OCI-M1 (cell line): ENCODE measurements at places on chromosomes 5 and 9.

DNA sequence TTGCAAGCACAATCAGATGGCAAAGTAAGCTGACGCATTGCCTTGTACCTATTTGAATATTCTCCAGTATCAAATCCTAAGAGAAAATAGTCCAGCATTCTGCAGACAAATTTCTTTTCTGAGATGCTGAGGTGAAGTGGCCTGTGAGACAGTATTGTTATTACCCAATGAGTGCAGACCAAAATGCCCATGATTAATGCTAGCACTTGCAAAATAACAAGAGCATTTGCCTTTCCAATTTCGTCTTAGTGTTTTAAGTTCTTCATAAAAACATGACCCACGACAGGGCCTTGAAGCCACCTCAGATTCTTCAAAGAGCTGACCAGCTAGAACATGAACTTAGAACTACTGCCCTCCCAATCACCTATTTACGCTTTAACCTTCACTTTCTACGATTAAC, 2.6 kb upstream of the IQGAP2 start:
- DNase-seq = no peak

GRCh38 chr9:115341426-115341825, 223.5 kb upstream of the TNC start:
- DNase-seq = no peak

GRCh38 chr5:59287361-59287760, 606.2 kb downstream of the PDE4D start:
- no peak for DNase-seq

GRCh38 chr9:104875897-104876296, 52.1 kb downstream of the ABCA1 start:
- no peak for DNase-seq

DNA sequence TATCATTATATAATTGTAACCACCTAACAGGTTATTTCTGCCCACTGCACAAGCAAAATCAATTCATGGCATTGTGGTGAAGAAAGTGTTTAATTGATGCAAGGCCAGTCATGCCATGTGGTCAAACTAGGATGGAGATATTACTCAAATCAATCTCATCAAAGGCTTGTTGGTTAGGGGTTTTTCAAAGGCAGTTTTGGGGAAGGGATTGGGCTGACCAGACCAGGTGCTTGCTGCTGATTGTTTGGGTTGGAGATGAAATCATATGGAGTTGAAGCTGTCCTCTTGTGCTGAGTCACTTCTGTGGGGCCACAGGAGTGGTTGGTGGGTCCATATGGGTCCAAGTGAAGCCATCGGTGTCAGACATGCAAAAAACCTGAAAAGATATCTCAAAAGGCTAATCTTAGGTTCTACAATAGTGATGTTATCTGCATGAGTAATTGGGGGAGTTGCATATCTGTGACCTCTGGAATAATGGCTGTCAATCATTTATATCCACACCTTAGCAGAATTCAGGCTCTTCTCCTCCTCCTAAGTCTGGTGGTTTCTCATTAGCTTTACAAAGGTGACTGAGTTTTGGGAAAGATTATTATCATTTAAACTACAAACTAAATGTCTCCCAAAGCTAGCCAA, 44.9 kb downstream of the HMGCS1 start:
- DNase-seq = peak; percentile 35

GRCh38 chr5:139955053-139955605, 88.0 kb downstream of the NRG2 start:
- no peak for DNase-seq

DNA sequence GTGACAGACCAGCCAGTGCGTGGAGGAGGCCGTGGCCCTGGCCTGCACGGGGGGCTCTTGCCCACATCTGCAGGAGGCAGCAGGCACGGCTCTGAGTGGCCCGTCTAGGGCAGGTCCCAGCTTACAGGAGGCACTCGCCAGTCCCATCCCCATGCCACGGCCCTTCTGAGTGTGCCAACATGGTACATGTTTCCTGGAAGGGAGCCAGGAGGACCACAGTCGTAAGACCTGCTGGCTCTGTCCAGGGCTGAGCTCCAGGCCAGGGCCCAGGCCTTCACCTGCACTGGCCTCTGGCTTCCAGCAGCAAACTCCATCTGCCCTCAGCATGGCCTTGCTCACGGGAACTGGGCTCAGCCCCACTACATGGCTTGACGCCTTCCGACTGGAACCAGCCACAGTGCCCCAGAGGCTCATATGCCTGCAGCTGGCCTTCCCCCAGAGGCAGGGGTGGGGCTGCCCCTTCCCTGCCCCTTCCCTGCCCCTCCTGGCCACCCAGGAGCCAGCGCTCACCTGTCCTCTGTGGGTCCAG, 3.8 kb downstream of the NKD2 start:
- no peak for DNase-seq

- DNase-seq = no peak
Observed at GRCh38 chr9:132157347-132158116, 4.3 kb upstream of the NTNG2 start.

- DNase-seq = no peak
Observed at GRCh38 chr5:159877016-159877415, 39.3 kb upstream of the ADRA1B start.

DNA sequence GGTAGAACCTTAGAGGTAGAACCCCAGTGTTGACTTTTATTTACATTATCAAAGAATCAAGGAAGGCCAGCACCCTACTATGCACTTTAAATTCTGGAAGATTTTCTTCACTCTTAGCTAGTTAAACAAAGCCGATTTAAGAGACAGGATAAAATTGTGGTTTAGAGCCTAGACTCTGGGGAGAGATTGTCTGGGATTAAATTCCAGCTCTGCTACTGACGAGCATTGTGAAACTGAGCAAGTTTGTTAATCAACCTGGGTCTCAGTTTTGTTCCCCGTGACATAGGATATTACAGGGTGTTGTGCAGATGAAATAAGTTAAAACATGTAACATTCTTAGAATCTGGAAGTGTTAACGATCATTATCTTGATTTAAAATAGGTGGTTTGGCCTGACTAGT, 83.5 kb downstream of the FEM1C start:
- DNase-seq = no peak

DNA sequence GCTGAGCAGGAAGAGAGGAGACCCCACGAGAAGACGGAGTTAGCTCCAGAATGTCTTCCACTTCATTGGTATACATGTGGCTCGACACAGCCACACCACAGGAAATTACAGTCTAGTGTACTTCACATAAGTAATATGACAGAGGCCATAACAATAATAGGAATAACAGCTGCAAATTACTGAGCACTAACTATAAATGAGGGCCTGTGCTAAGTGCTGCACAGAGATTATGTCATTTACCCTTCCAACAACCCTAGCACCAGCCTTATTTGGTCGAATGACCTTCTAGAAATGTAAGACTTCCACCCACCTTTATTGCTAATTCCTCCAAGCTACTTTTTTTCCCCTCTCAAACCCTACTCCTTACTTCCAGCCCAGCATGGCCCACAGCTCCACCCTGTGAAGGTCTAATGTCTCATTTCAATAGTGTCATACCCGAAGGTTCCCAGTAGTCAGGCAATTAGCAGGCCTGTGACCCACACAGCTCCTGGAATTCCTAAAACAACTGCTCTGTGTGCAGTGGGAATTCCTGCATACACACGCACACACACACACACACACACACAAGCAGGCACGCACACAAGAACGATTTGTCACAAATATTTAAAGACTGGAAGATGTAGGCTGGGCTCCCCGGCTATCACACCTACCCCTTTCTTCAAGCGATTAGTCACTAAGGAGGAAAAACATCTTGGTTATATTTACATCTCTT, 134.5 kb downstream of the FRMD3 start:
- no peak for DNase-seq

DNA sequence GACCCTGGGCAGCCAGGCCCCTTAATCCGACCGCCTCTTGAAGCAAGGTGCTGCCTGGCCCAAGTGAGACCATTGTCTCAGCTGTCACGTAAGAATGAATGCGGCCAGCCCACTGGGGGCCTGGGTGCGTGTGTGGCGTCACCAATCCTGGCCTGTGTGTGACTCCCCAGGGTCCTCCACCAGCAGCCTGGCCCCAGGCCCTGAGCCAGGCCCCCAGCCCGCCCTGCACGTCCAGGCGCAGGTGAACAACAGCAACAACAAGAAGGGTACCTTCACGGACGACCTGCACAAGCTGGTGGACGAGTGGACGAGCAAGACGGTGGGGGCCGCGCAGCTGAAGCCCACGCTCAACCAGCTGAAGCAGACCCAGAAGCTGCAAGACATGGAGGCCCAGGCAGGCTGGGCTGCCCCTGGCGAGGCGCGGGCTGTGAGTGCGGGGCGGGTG, 124.2 kb downstream of the WNK2 start:
- DNase-seq = no peak

DNA sequence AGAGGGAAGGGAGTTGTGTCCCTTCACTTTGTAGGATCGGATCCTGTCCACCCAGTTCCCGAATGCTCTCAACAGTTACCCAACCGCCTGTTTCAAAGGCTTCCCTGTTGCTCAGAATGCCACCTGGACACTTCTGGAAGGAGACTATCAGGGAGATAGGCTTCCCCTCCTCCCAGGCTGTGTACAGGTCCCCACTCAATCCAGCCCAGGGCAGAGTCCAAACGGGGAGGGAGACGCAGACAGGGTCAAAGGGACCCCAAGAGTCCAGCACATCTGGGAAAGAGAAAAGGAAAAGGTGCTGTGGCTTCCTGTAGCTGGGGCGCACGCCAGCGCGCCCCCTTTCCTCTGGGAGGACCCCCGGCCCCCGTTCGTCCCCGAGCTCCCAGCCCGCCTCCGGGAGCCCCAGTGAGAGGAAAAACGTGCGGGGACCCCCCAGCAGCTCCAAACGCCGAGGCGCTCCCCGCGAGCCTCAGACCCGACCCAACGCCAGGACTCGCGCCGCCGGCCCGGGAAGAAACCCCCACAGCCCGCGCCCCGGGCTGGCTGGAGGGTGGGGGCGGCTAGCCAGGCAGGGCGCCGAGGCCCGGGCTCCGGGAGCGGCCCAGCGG, 640 bp downstream of the SURF4 start:
- DNase-seq = peak; percentile 72

DNA sequence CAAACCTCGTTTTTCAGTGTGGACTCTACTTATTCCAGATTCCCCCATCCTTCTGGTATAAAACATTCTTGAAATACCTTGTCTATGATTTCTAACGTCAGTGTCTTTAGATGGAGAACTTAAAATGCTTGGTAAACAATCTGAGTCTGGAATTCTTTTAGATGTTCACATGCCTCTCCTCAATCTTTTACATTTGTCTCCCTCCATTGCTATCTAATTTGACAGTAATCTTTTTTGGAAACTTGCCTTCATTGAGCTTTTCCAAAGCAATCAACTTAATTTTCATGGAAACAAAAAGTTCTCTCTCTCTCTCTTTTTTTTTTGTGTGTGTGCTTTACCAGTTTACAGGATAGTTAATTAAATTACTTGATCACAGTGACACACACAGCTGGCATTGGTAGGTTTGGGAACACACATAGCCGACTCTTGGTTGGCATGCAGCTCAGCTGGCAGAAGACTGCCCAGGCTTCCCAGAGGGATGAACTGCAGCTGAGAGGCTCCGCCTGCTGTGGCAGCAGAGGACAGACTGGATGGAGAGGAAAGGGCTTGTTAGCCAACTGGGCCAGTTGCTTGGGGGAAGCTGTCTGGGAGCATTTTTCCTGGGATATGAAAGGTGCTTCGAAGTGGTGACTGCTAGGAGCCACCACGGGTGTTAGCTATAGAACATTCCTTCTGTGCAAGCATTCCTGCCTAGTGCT, 271.3 kb downstream of the ZSWIM6 start:
- DNase-seq = no peak

GRCh38 chr5:26700759-26701384, 337.5 kb downstream of the CDH9 start:
- peak; percentile 83 for DNase-seq

DNA sequence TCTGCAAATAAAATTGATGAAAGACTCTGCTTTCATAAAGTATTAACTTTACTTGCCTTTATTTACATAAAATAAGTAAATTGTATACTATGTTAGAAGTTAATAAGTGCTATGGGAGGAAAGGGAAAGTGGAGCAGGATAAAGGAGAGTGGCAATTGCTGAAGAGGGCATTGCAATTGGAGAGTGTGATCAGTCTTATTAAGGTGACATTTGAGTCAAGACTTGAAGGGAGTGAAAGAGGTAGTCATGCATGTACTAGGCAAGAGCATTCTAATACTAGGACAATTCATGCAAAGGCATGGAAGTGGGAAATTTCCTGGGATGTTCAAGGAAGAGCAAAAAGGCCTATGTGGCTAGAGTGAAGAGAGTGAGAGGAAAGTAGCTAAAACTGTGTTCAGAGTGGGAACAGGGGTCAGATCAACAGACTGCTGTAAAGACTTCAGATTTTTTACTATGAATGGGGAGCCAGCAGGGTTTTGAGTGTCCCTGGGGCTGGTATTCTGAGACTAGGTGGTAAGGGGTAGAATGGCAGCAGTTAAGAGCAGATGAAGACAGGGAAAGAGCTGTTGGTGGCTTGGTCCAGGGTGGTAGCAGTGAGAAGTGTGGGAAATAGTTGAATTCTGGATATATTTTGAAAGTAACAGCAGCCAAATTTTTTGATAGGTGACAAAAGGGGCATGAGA, 182.3 kb upstream of the RIOK2 start:
- no peak for DNase-seq

DNA sequence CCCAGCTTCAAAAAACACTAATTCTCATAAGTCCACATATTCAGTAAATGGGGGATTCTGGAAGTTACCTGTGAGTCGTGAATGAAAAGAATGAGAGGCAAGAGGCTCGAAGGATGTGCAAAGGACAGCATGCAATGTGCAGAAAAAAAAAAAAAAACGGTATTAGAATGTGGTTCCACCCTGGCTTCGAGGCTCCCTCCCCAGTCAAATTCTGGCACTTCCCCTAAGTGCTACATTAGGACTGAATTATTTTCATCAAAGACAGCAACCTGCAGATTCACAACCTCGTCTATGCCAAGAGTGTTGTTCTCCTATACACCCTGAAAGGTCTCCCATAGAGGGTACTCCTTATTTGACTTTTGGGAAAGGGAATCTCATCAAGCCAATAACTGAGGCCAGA, 16.5 kb downstream of the CAPSL start:
- no peak for DNase-seq

- DNase-seq = peak; percentile 32
Observed at GRCh38 chr5:102986074-102986473, 133.9 kb downstream of the GIN1 start.

- no peak for DNase-seq
Observed at GRCh38 chr5:127665641-127666040, 16.8 kb downstream of the CTXN3 start.

DNA sequence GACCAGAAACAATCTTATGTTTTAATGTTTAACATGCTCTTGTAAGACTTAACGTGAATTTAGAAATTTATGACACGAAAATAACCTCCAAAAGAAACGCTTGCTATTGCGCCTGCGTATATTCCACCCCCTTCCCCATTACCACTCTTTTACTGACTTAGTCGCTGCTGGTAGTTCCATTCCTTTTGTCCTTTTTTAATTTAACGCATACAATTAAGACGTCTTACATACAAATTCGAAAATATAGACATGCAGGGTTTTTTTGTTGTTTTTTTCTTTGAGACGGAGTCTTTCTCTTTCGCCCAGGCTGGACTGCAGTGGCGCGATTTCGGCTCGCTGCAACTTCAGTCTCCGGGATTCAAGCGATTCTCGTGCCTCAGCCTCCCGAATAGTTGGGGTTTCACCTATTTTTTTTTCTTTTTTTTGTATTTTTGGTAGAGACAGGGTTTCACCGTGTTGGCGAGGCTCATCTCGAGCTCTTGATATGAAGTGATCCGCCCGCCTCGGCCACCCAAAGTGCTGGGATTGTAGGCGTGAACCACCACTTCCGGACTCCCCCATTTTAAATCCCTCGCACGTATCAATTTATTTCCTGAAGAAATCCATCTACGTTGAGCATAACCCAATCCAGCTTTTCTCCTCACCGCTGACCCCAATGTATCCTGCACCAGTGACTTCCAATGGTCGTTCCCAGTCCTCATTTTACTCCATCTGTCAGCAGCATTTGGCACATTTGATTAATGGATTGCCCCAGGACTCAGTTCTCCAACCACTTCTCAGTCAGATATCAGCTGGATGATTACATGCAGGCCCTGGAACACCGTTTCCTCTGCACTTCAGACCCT, 684 bp upstream of the MED7 start:
- peak; percentile 79 for DNase-seq
